Cardiac ventricle fibroblast (primary cell): ENCODE measurements at places on chromosomes 3 and 15. TPM values are rescaled to one million over a fixed set of nuclear protein-coding genes. Genes with fewer than 3 reads are reported as not detected.

DLEC1 gene
- 0.05 and 0.12 TPM in 2 replicates for total RNA-seq

RPL29 gene
- 2,153 and 2,428 TPM in 2 replicates for total RNA-seq

MUC13 gene
- not detected in 2 replicates for total RNA-seq

CADM2 gene
- total RNA-seq, result not detected in 2 replicates

CFAP100 gene
- total RNA-seq, result not detected in 2 replicates

SQOR gene
- total RNA-seq, result 19.3 and 21.8 TPM in 2 replicates

DNAH1 gene
- 1.9 and 8.8 TPM in 2 replicates for total RNA-seq

GOLGA8R gene
- total RNA-seq, result 1.2 and 2.3 TPM in 2 replicates

LRRC49 gene
- total RNA-seq, result 2.7 and 6.0 TPM in 2 replicates

SLC22A13 gene
- not detected in 2 replicates for total RNA-seq

MNS1 gene
- total RNA-seq, result 1.7 and 1.9 TPM in 2 replicates

TGM4 gene
- not detected in 2 replicates for total RNA-seq

HTR3E gene
- total RNA-seq, result not detected in 2 replicates

DPPA2 gene
- not detected in 2 replicates for total RNA-seq

SCN11A gene
- 0.12 and 0.15 TPM in 2 replicates for total RNA-seq

DNAJC17 gene
- 17.0 and 43.3 TPM in 2 replicates for total RNA-seq

CELF6 gene
- 0.19 and 1.3 TPM in 2 replicates for total RNA-seq

FRMD5 gene
- total RNA-seq, result 0.50 and 0.54 TPM in 2 replicates

IMP3 gene
- 114 and 115 TPM in 2 replicates for total RNA-seq

RARRES1 gene
- total RNA-seq, result 26.0 and 46.9 TPM in 2 replicates

CFAP91 gene
- 0.05 TPM in 1 of 2 replicates, not detected in the other for total RNA-seq

GOLGA6L7 gene
- not detected in 2 replicates for total RNA-seq

SLC12A1 gene
- not detected in 2 replicates for total RNA-seq

GREM1 gene
- total RNA-seq, result 0.06 and 0.10 TPM in 2 replicates

PPP1R14D gene
- total RNA-seq, result not detected in 2 replicates

GUCA1C gene
- not detected in 2 replicates for total RNA-seq

UBE2Q2 gene
- 32.5 and 36.4 TPM in 2 replicates for total RNA-seq

CTXN2 gene
- total RNA-seq, result not detected in 2 replicates

LINS1 gene
- total RNA-seq, result 6.1 and 9.5 TPM in 2 replicates

HRH1 gene
- 13.5 and 13.8 TPM in 2 replicates for total RNA-seq

PRR20G gene
- not detected in 2 replicates for total RNA-seq

PRKAR2A gene
- total RNA-seq, result 21.2 and 30.6 TPM in 2 replicates

DNASE1L3 gene
- total RNA-seq, result 0.12 TPM in 1 of 2 replicates, not detected in the other

SSUH2 gene
- not detected in 2 replicates for total RNA-seq

LSAMP gene
- 5.2 and 7.9 TPM in 2 replicates for total RNA-seq

ANKUB1 gene
- total RNA-seq, result not detected in 2 replicates

CD200 gene
- total RNA-seq, result 7.8 and 8.7 TPM in 2 replicates

CADPS gene
- not detected in 2 replicates for total RNA-seq

FGF7 gene
- 129 and 165 TPM in 2 replicates for total RNA-seq

THOC7 gene
- 41.7 and 63.9 TPM in 2 replicates for total RNA-seq

CILP gene
- total RNA-seq, result 5.5 and 6.7 TPM in 2 replicates

KLHL40 gene
- not detected in 2 replicates for total RNA-seq

CA12 gene
- 106 and 107 TPM in 2 replicates for total RNA-seq

ACOX2 gene
- total RNA-seq, result 21.7 and 24.2 TPM in 2 replicates

CCRL2 gene
- 0.62 and 0.83 TPM in 2 replicates for total RNA-seq

PRICKLE2 gene
- total RNA-seq, result 35.1 and 39.5 TPM in 2 replicates

STRA6 gene
- 0.44 TPM in 1 of 2 replicates, not detected in the other for total RNA-seq

IL17RB gene
- not detected in 2 replicates for total RNA-seq

GP9 gene
- total RNA-seq, result not detected in 2 replicates

CX3CR1 gene
- not detected in 2 replicates for total RNA-seq

PRSS50 gene
- total RNA-seq, result not detected in 2 replicates

SLC4A7 gene
- total RNA-seq, result 38.5 and 40.6 TPM in 2 replicates

RPL14 gene
- 689 and 727 TPM in 2 replicates for total RNA-seq

MASP1 gene
- total RNA-seq, result 0.15 and 1.4 TPM in 2 replicates

TRPM1 gene
- total RNA-seq, result not detected in 2 replicates

GOLGA6D gene
- total RNA-seq, result not detected in 2 replicates

TAGLN3 gene
- not detected in 2 replicates for total RNA-seq

FETUB gene
- total RNA-seq, result not detected in 2 replicates

EEF1AKMT4 gene
- total RNA-seq, result 4.3 and 5.9 TPM in 2 replicates
